ENCODE measurements at places on chromosomes 7 and 10. TPM values are rescaled to one million over a fixed set of nuclear protein-coding genes. Genes with fewer than 3 reads are reported as not detected.

The TMEM229A gene
- total RNA-seq, result 0.23 TPM

The ANXA8 gene
- 0.68 TPM for total RNA-seq

The STEAP1B gene
- total RNA-seq, result 7.3 TPM

The ANK3 gene
- total RNA-seq, result 48.9 TPM

The SPDYE1 gene
- total RNA-seq, result not detected

The MSANTD7 gene
- 11.7 TPM for total RNA-seq

The THSD7A gene
- 0.38 TPM for total RNA-seq

The HILPDA gene
- total RNA-seq, result 10.2 TPM

The GARIN1A gene
- 0.53 TPM for total RNA-seq

The TPST1 gene
- 189 TPM for total RNA-seq

The C10orf62 gene
- total RNA-seq, result 0.08 TPM

The CYP2W1 gene
- not detected for total RNA-seq

The CHAT gene
- total RNA-seq, result not detected

The SPRN gene
- total RNA-seq, result 0.12 TPM

The TMEM139 gene
- total RNA-seq, result not detected

The ARHGEF5 gene
- total RNA-seq, result 1.2 TPM

The DAGLB gene
- 16.5 TPM for total RNA-seq

The TCERG1L gene
- not detected for total RNA-seq

The GPR15LG gene
- not detected for total RNA-seq

The MCM10 gene
- 0.35 TPM for total RNA-seq

The DRGX gene
- total RNA-seq, result not detected
